Smooth muscle cell of bladder (primary cell): ENCODE measurements at places on chromosomes 5 and 9. TPM values are rescaled to one million over a fixed set of nuclear protein-coding genes. Genes with fewer than 3 reads are reported as not detected.

PRR7 gene
- 2.7 and 3.0 TPM in 2 replicates for total RNA-seq

DNAH5 gene
- 0.09 and 2.3 TPM in 2 replicates for total RNA-seq

TPPP gene
- total RNA-seq: 0.09 and 0.14 TPM in 2 replicates

DIMT1 gene
- total RNA-seq: 18.1 and 22.9 TPM in 2 replicates

C9orf153 gene
- total RNA-seq: 0.18 and 0.43 TPM in 2 replicates

IL13 gene
- total RNA-seq: not detected in 2 replicates

NME5 gene
- 1.6 and 2.1 TPM in 2 replicates for total RNA-seq

FNIP1 gene
- total RNA-seq: 43.1 and 54.5 TPM in 2 replicates

CACNA1B gene
- under 0.01 and 0.09 TPM in 2 replicates for total RNA-seq

PCDHB16 gene
- total RNA-seq: 0.18 and 0.85 TPM in 2 replicates

TMEM174 gene
- not detected in 2 replicates for total RNA-seq

IL17B gene
- 0.28 TPM in 1 of 2 replicates, not detected in the other for total RNA-seq

GABRA6 gene
- not detected in 2 replicates for total RNA-seq

TEX48 gene
- not detected in 2 replicates for total RNA-seq

RASGRF2 gene
- 7.2 and 8.0 TPM in 2 replicates for total RNA-seq

TMEM215 gene
- not detected in 2 replicates for total RNA-seq

RNF208 gene
- total RNA-seq: under 0.01 and 0.18 TPM in 2 replicates

OR1N1 gene
- not detected in 2 replicates for total RNA-seq

IL9 gene
- not detected in 2 replicates for total RNA-seq

DOK3 gene
- total RNA-seq: 1.7 and 2.3 TPM in 2 replicates

C5orf52 gene
- total RNA-seq: not detected in 2 replicates

CNTNAP3B gene
- total RNA-seq: 1.3 and 6.4 TPM in 2 replicates

THBS4 gene
- 1.1 and 3.2 TPM in 2 replicates for total RNA-seq

FOXD4L6 gene
- total RNA-seq: under 0.01 and 0.09 TPM in 2 replicates

CNTFR gene
- total RNA-seq: under 0.01 TPM in 1 of 2 replicates, not detected in the other

HSPB3 gene
- not detected in 2 replicates for total RNA-seq

NUTM2F gene
- not detected in 2 replicates for total RNA-seq

IL5 gene
- total RNA-seq: not detected in 2 replicates

ARHGEF37 gene
- 0.57 and 2.4 TPM in 2 replicates for total RNA-seq

C5orf58 gene
- not detected in 2 replicates for total RNA-seq

DOCK8 gene
- total RNA-seq: under 0.01 and 0.18 TPM in 2 replicates

ACOT12 gene
- total RNA-seq: 0.74 and 2.1 TPM in 2 replicates

NTNG2 gene
- total RNA-seq: 4.6 and 7.2 TPM in 2 replicates

SNCAIP gene
- 14.2 and 19.4 TPM in 2 replicates for total RNA-seq

INSL4 gene
- not detected in 2 replicates for total RNA-seq

TMEM252 gene
- total RNA-seq: not detected in 2 replicates

STRBP gene
- 2.4 and 3.6 TPM in 2 replicates for total RNA-seq

SMC5 gene
- 30.6 and 36.1 TPM in 2 replicates for total RNA-seq

SCGB3A2 gene
- total RNA-seq: not detected in 2 replicates

SLC2A6 gene
- 12.9 and 14.1 TPM in 2 replicates for total RNA-seq

SH3RF2 gene
- under 0.01 and 0.28 TPM in 2 replicates for total RNA-seq

FUT7 gene
- not detected in 2 replicates for total RNA-seq

OGN gene
- total RNA-seq: 0.57 and 0.65 TPM in 2 replicates

OSMR gene
- 77.4 and 86.6 TPM in 2 replicates for total RNA-seq

SV2C gene
- total RNA-seq: not detected in 2 replicates

KIF4B gene
- total RNA-seq: under 0.01 TPM in 1 of 2 replicates, not detected in the other

C5orf34 gene
- 1.4 TPM in 2 replicates for total RNA-seq

IRX2 gene
- not detected in 2 replicates for total RNA-seq

CD72 gene
- 1.6 and 1.7 TPM in 2 replicates for total RNA-seq

INIP gene
- 10.0 and 11.3 TPM in 2 replicates for total RNA-seq

ADAMTSL2 gene
- total RNA-seq: 2.3 TPM in 2 replicates

HAVCR2 gene
- total RNA-seq: under 0.01 and 0.09 TPM in 2 replicates
